Cortex of kidney (tissue), 1 donor: ENCODE measurements at places on chromosomes 3 and 15.

DNA sequence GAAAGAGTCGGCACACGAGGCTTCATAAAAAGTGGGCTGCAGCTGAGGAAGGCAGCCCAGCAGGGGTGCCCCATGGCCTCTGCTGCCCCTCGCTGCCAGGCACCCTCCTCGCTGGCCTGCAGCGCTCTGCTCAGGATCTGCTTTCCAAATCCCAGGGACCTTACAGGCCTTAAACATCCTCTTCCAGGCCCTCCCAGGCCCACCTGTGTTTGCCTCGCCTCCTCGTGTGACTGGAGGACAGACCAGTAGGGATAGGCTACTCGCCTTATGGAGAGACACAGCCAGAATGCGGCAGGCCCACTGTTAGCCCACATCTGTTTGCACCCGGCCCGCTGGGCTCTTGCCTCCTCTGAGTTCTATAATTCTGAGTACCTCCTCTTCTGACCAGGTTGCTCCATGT is 124.5 kb upstream of the PLXNA1 start:
- DNase-seq, result no peak

- DNase-seq, result no peak
Observed at GRCh38 chr15:80615783-80616391, 79.2 kb upstream of the ABHD17C start.

DNA sequence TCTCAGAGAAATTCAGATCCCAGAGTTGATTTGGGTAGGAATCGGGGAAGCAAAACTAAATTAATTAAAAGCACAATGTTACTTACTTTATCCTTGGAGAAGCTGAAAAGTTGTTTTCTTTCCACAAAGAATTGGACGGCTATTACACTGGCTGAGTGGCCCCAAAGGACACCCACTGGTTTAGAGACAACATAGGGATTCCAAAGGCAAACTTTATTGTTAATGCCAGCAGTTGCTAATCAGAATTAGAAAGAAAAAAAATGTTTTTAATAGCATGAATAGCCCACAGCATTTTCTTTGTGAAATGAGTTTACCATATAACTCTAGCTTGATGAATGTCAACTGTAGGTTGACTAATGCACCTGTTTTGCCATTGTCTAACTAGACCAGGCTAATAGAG is 51.7 kb downstream of the WDR49 start:
- DNase-seq, result no peak

- DNase-seq, result no peak
Observed at GRCh38 chr3:165462636-165463334, 266.6 kb upstream of the SLITRK3 start.

GRCh38 chr3:54822206-54822605 is 105.7 kb downstream of the LRTM1 start:
- no peak for DNase-seq

DNA sequence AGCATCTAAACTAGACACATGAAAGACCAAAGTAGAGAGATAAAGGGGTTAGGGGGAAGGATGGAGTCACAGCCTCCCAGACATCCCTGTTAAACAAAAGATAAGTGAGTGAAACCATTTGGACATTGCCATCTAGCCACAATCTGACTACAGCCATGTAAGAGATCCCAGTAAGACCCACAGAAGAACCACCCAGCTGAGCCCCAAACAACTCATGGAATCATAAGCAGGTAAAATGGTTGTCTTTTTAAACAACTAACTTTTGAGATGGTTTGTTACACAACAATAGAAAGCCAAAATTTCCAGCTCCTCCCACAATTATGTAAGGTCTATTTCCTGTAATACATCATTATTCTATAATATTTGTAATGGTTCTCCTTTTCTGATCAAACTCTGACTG is 437.5 kb downstream of the IGSF11 start:
- no peak for DNase-seq

GRCh38 chr15:58396181-58396580 is 35.6 kb upstream of the LIPC start:
- no peak for DNase-seq

- DNase-seq, result no peak
Observed at GRCh38 chr3:184912163-184912562, 100.2 kb downstream of the VPS8 start.

GRCh38 chr15:48469271-48469670 is 138.0 kb downstream of the DUT start:
- no peak for DNase-seq
